ENCODE measurements at places on chromosomes 16 and 17.

DNA sequence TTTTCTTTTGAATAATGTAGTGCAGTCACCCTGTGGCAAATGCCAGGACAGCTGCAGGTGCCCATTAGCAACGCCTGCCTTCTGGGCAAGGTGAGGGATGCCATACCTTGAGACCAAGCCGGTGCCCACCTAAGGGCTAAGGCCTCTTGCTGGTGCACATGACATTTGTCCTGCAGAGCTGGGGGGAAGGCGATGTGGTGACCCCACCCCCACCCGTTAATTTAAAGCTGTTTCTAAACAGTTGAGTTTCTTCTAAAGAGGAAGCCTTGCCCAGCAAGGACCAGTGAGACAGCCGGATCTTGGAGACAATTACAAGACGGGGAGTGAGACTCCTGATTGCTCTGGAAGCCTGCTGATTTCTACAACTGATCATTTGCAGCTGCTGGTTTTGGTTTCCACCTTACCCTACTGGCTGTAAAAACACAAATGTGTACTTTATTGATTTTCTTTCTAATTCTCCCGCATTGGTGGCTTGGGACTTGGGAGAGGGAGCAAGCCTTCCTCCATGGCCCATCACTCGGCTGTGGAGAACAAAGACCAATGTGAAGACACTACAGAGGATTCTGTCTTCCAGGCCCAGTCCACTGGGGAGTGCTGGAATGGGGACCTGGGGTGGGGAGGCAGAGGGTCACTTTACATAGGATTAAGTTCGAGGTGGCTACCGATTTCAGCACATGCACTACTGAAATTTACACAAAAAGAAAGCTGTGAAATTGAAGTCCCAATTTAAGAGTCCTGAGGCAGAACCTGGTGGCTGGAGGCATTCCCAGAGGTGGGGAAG is 2.7 kb downstream of the CDK5R1 start:
- no peak for DNase-seq

GRCh38 chr17:67520252-67520906 is 143.3 kb downstream of the PITPNC1 start:
- no peak for DNase-seq

- DNase-seq = no peak
These were observed 25.5 kb downstream of the TMEM235 start for GRCh38 chr17:78256707-78257591.

- DNase-seq = peak; percentile 40
These were observed 74.7 kb downstream of the CHD9 start for GRCh38 chr16:53129281-53130158.

DNA sequence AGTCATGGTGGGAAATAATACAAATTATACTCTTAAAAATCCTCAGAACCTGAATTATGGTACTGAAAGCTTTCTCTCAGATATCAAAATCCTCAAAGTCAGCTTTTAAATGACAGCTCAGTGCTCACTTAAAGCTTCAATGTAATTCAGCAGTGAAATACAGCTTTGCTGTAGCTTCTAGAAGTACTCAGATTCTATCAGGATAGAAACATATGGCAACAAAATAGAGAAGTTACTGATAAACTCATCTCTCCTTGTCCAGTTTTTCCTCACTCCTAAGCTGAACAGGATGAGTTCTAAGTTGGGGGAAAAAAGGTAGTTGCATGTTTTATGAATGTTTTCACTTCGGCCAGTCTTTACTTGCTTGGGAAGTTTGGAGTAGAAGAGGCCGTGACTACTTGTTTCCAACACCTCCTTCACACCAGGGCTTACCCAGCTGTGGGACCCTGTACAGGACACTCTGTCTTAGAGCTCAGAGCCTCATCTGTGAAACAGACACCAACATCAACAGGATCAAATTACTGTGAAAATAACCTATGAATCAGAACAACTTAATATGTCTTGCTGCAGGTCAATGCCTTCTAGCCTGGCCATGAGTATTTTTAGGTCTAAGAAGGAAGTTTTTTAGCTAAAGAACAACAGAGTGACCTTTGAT is 30.2 kb downstream of the OGFOD1 start:
- DNase-seq = peak; percentile 6

DNA sequence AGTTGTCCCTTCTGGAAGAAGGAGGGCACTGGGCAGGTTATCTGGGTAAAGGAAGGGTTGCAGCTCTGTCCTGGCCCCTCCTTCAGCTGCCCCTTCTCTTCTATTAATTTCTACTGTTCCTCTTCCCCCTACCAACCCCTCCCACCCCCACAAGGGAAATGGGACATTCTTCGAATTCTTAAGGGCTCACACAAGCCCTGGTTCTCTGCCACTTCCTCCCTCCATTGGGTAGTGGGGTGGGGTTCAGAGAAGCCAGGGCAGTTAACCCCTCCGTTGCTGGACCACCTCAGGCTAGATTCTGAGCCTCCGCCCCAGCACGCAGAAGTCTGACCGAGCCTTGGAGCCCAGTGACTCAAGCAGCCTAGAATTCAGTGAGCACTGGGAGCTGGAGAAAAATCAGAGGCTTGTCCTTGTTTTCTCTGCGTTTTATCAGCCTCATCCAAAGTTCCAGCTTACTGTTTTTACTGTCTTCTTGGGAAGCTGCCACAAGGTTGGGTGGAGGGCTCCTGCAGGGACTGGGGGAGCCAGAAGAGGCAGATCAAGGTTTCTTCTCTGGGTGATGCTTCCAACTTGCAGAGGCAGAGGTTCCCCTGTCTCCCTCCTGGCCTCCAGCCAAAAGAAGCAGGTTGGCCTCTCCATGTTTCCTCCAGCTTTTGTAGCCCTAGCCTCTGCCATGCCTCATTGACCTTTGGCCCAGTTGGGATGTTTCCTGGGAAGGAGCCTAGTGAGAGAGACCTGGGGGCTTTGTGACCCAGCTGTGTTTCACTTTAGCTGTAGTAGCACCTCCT is 10.2 kb downstream of the LASP1 start:
- DNase-seq = peak; percentile 69

GRCh38 chr16:1108299-1109252 is 12.5 kb upstream of the C1QTNF8 start:
- DNase-seq = no peak

GRCh38 chr16:89845417-89845816 is 17.1 kb downstream of the SPIRE2 start:
- no peak for DNase-seq

DNA sequence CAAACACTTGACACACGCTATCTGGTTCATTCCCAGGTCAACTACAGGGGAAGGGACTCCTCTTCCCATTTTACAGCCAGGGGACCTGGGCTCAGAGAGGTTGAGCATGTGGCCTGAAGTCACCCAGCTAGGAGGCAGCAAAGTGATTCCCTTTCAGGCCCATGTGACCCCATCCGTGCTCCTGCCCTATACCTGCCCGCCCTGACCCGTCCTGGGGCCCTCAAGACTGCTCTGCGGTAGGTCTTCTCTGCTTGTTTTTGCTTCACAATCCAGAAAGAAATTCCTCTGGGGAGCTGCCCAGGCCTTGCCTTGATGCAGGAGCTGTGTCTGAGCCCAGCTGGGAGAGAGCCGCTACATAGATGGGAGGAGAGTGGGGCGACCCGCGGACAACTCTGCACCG is 161.4 kb downstream of the SDK2 start:
- no peak for DNase-seq

DNA sequence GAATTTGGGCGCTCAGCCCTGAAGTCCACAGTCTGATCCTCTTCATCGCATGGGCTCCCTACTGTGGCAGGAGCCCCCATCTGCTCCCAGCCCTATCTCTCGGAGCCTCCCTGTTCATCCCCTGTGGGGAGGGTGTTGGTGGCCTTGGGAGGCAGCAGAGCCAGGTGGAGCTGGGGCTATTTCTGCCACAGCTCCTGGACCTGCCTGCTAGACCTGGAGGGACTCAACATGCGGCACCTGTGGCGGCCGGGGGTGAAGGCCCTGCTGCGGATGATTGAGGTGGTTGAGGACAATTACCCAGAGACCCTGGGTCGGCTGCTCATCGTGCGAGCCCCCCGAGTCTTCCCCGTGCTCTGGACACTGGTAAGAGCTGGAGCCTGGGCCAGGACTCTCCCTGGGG is 30.5 kb downstream of the NAGPA start:
- no peak for DNase-seq

- no peak for DNase-seq
These were observed 2.7 kb downstream of the MLLT6 start for GRCh38 chr17:38707678-38708351.

DNA sequence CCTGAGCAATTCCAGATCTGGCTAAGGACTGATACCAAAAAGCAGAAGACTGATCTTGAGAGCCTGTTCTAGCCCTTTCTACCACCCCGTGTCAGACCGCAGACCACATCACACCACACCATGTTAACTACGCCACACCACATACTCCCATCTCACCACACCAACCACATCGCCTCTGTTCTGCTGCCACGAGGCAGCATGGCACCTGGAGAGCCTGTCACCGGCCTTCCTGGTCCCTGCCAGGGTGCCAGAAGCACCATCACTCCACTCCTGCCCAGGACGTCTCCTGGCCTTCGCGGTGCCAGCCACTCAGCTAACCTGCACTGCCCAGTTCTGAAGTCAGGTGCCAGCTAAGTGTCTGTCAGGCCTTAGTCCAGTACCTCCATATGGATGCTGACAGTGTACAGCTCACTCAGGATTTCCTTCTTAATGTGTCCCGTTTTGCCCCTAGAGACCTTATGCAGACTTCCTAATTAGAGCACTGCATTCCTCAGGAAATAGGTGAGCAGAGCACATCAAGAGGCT is 37.2 kb upstream of the BCAR1 start:
- no peak for DNase-seq

- no peak for DNase-seq
These were observed 35.8 kb downstream of the BCL7C start for GRCh38 chr16:30858111-30858495.

DNA sequence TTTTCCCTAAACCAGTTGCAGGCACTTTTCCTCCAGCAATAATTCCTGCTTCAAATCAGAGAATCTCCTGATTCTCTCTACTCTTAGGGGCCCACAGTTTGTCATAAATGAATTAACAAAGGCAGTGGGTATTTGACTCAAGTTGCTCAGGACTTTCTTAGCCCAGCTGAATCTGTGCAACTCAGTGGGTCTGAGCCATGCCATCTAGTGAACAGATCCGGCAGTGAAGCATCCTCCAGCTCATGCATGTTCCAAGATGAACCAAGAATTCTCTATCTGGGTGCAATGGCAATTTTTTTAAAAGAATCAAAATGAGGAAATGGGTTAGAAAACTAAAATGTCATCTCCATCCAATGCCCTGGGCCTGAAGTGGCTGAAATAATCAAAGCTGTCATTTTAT is 575.2 kb upstream of the CDH11 start:
- DNase-seq = no peak

GRCh38 chr17:14298221-14298946 is 2.5 kb upstream of the HS3ST3B1 start:
- DNase-seq = no peak

DNA sequence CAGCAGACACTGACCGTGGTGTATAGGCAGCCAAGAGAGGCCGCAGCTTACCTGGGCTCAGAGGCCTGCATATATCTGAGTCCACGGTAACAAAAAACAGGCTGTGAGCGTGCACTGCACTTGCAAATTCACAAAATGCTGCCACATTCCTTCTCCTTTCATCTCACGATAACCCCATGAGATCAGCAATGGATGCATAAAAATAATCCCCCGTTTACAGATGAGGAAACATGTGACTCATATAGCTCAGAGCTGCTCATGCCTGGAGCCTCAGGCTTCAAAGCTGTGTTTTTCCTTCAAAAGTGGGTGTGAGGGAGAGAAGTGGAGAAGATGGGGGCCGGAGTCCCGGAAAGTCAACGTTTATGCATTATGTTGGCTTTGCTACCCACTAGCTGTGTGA is 118.3 kb upstream of the FOXF1 start:
- DNase-seq = no peak

GRCh38 chr17:32341141-32341856 is 674 bp downstream of the C17orf75 start:
- DNase-seq = no peak

DNA sequence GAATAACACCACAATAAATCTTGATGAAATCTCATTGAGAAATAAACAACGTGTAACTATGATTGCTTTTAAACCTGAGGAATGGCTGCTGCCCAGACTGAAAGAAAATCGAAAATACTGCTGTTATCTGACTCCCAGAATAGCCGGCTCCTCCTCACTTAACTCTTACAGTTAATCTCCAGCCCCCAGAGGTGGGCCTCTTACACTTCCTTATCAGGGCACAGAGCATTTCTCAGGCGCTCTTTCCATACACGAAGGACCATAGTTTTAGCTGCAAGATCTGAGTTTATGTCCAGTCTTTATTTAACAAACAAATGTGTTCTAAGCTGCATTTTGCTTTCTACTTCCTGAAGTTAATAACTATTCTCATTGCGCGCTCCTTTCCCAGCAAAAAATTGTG is 206.9 kb downstream of the MAP2K4 start:
- no peak for DNase-seq

GRCh38 chr16:2465653-2466415 is 5.3 kb upstream of the NTN3 start:
- DNase-seq = no peak

- no peak for DNase-seq
These were observed 20.5 kb downstream of the CLEC16A start for GRCh38 chr16:10964891-10965326.

DNA sequence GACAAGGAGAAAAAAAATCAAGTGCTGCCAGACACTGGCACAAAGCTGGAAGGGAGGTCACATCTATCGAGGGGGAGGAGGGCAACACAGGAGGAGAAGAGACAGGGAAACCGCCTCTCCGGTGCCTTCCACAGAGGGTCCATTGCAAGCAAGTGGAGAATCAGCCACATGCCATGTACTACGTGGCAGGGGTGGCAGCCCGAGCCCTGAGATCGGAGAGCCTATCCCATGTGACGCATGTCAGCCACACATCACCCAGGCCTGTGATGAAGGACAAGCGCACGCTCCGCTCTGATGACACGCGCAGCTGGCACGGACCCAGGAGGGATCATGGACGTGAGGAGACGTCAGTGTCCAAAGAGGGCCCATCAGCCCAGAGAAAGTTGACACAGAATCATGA is 30.1 kb downstream of the ADCY9 start:
- DNase-seq = no peak

GRCh38 chr16:66569827-66570405 is 3.7 kb downstream of the CMTM1 start:
- no peak for DNase-seq

GRCh38 chr17:49452201-49452600 is 37.5 kb upstream of the PHB1 start:
- no peak for DNase-seq

DNA sequence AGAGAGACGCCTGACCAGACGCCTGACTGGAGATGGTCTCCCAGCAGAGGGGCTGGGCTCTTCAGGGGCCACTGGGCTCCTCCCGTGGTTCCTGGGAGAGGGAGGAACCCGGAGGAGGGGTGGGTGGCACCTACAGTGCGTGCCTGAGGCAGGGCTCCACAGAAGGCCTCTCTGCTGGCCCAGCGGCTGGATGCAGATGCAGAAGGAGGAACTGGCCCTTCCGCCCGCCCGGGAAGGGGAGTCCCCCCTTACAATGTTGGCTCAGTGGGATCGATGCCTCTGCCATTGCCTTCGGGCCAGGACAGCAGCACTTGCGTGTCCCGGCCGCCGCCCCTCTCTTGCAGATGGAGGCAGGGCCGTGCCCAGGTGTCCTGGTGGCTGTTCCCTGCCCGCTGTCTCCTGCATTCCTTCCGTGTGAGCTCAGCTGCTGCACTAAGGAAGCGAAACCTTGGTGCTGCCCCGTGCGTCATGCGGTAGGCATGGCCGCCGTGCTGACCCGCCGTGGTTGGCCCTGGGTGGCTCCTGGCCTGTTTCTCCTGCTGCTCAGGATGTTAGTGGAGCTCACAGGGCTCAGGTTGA is 15.1 kb downstream of the BAIAP2 start:
- no peak for DNase-seq

- DNase-seq = no peak
These were observed 14.2 kb upstream of the CCNF start for GRCh38 chr16:2415085-2415484.

GRCh38 chr16:64158941-64159588 is 962.8 kb downstream of the CDH11 start:
- no peak for DNase-seq
